ENCODE measurements at places on chromosomes 5 and 9.

DNA sequence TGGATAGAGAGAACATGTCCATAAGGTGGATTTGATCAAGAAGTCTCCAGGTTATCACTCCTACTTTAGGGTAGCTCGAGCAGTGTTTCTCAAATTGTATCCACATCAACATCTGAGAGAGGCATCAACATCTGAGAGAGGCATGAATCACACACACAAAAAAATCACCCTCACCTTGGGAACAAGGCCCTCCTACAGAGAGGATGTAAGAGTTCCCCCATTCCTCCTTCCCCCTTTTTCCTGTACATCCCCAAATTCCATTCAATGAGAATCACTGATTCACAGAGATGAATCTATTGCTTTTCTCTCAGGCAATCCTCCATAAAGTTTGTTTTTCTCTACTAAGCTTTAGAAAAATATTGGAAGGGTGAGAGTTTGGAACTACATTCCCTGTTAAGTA is 233.4 kb upstream of the CDH6 start:
- no peak for DNase-seq

GRCh38 chr9:5336688-5337087 is 3.0 kb downstream of the RLN1 start:
- DNase-seq: no peak

- DNase-seq: peak; percentile 42
Measured at GRCh38 chr9:131503626-131504465, 1.1 kb downstream of the POMT1 start.

DNA sequence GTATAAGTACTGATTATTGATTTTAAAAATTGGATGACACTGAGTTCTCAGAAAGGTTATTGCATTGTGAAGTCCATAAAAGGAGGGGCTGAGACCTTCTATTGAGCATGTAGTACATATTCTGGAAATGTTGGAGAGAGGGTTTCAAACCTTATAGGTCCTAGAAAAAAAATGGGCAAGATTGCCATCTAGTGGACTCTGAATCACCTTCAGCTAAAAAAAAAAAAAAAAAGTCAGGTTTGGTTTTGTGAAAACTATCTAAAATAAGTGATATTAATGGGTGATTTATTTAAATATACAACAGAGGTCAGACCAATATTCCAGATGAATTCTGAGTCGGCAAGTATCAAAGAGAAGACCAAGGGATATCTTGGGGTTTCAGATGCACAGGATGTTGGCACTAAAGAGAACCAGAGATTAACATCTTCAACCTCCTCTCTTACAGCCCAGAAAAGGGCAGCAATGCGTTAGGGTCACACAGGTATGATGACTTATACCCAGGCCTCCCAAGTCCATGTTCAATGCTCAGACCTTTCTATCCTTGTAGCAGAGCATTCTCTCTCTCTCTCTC is 109.8 kb upstream of the NMUR2 start:
- DNase-seq: peak; percentile 33

DNA sequence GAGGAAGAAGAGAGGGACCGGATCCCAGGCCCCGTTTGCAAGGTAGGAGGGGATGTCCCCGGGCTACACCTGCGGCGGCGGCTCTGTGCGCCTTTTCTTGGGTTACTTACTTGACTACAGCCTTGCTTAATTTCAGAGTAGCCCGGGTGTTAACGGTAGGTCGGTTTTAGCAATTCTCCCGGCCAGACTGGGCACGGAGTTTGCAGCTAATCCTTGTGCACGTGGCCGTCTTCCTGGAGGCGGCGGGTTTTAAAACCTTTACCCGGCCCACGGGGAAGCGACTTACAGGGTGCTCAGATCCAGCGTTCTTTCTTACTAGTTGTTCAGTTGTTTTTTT is 313 bp downstream of the BRIX1 start:
- no peak for DNase-seq

GRCh38 chr5:55800924-55801323 is 50.2 kb upstream of the IL31RA start:
- peak; percentile 75 for DNase-seq

- DNase-seq: no peak
Measured at GRCh38 chr5:116365006-116365496, 209.6 kb downstream of the SEMA6A start.

DNA sequence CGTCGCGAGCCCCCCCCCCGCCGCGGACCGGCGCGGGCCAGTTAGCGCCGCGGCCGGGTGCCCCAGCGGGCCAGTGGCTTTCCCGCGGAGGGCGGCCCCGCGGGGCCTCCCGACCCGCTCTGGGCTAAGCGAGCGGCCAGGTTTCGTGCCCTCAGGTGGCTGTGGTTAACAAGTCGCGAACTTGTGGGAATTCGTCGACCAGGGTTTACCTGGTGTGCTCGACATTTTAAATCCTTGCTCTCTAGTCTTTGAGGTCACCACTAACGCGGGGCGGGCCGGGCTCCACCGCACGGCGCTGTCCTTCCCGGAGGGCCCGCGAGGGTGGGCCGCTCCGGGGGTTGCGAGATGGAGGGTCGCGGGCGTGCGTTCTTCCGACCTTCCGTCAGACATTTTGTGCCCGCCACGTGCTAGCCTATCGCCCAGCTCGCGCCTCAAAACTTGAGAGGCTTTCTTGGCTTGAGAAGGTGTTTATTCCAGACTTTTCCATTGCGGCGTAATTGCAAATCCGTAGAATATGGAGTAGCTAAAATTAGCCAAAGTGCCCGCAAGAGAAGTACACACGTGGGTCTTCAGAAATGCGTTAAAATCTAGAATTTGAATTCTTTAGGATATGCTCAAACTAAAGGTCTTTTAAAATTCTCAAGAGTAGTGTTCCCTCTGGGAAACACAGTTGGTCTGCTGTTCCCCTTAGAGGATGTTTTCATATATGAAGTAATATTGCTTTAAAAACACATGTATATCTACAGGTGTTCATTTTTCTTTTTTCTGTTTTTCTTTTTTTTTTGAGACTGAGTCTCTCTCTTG is 2.1 kb downstream of the ANP32B start:
- DNase-seq: peak; percentile 49

GRCh38 chr5:118692811-118693342 is 295.5 kb downstream of the DTWD2 start:
- DNase-seq: no peak

GRCh38 chr5:54007827-54008777 is 302.3 kb downstream of the ARL15 start:
- no peak for DNase-seq

- peak; percentile 21 for DNase-seq
Measured at GRCh38 chr5:17860660-17861315, 226.5 kb downstream of the TAF11L14 start.

- no peak for DNase-seq
Measured at GRCh38 chr9:113504725-113505590, 41.4 kb downstream of the RGS3 start.

GRCh38 chr9:6818292-6818922 is 60.6 kb downstream of the KDM4C start:
- DNase-seq: no peak

DNA sequence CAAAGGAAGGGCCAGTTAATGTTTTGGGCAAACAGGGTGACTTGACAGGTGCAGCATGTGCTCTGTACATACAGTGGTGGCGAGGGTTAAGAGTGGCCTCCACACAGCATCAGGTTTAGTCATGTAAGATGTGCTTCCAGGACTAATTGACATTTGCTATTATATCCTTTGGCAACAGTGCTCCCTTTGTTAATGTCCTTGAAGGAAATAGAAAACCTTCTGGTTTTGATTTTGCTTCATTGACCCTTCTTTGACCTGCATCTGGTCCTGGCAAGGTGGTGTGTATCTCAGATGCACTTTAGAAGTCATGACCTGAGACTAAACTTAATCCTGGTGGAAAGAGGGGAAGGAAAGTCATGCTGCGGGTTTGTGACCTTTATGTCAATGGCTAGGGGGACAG is 440.0 kb downstream of the ENC1 start:
- DNase-seq: no peak

- no peak for DNase-seq
Measured at GRCh38 chr5:643351-643801, 31.2 kb downstream of the CEP72 start.

- no peak for DNase-seq
Measured at GRCh38 chr9:122642226-122642625, 15.2 kb downstream of the OR1B1 start.

DNA sequence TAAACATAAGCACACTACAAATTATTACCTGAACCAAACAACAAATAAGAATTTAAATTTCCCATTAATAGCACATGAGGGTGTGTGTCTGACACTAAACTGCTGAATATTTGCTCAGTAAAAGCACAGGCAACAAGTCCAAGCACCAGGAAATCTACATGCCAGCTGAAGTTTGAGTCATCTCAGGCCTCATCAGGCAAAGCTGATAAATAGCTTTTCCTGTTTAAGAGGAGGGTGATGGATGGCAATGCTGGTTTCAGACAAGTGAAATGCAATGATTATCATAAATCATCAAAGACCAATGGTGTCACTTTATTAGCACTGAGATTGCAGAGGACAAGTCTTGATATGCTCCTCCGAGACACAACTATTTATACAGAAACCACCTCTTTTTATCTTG is 1668.0 kb upstream of the C9orf72 start:
- DNase-seq: no peak

DNA sequence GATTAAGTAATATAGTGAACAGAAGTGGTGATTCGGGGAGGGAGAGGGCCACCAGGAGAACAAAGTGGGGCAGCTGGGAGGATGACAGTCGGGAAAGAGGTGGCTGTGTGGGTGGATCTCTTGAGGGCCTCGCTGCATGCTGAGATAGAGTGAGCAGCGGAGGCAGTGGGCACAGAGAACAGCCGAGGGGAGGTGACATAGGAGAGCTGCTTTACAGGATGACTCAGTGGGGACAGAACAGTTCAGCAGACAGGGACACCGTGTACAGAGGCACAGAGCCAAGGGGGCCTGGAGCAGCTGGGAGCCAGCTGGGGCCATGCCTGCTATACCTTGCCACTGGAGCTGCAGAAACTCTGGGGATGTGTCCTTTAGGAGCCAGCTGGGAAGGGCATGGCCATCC is 273.9 kb downstream of the GADD45G start:
- no peak for DNase-seq

GRCh38 chr9:28610339-28610738 is 1037.1 kb upstream of the C9orf72 start:
- no peak for DNase-seq

DNA sequence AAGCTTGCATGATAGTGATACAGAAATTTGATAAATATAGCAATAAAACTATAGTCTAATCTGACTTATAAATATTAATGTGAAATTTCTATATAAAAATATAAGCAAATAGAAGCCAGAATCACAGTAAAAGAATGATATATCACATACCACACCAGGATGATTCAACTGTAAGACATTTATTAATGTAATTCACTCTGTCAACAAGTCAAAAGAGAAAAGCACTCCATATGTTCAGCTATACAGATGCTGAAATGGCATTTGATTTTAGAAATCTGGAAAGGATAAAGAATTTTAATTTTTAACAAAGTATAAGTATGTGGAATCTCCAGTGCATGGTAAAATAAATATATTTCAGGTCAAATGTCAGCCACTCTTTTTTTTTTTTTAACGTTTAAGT is 372.4 kb downstream of the KCNN2 start:
- DNase-seq: no peak

DNA sequence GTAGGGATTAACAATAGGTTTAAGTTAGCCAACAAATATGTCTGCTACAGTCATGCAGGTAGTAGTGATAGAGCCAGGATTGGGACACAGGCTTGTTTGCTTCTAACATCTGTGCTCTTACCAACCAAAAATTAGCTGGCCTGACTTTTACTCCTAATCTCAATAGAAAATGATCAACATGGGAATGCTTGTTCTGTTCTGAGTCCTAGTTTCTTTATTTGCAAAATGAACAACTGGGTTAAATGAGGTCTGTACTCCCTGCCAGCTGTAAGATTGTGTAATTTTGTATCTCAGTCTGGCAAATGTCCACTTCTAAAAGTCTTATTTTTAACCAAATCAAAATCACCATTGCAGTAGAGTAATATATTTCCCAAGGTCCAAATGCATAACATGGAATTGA is 216.8 kb downstream of the NMUR2 start:
- DNase-seq: no peak

GRCh38 chr5:171392585-171393159 is 5.0 kb downstream of the NPM1 start:
- no peak for DNase-seq

DNA sequence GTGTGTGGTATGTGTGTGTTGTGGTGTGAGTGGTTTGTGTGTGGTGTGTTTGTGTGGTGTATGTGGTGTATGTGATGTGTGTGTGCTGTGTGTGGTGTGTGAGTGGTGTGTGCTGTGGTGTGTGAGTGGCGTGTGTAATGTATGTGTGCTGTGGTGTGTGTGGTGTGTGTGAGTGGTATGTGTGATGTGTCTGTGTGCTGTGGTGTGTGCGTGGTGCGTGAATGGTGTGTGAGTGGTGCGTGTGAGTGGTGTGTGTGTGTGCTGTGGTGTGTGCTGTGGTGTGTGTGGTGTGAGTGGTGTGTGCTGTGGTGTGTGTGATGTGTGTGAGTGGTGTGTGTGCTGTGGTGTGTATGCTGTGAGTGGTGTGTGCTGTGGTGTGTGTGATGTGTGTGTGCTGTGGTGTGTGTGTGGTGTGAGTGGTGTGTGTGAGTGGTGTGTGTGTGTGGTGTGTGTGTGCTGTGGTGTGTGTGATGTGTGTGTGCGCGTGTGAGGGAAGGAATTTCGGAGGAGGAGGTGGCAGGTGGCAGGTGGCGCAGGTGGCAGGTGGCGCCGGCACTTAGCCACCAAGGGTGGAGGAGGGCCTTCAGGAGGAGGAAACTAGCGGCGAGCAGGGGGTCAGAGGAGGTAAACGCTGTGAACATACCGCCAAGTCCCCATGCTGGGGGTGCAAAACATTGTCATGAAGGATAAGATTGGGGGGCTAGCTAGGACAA is 191.8 kb downstream of the MELK start:
- peak; percentile 44 for DNase-seq

- no peak for DNase-seq
Measured at GRCh38 chr5:84372066-84372695, 12.5 kb downstream of the EDIL3 start.

DNA sequence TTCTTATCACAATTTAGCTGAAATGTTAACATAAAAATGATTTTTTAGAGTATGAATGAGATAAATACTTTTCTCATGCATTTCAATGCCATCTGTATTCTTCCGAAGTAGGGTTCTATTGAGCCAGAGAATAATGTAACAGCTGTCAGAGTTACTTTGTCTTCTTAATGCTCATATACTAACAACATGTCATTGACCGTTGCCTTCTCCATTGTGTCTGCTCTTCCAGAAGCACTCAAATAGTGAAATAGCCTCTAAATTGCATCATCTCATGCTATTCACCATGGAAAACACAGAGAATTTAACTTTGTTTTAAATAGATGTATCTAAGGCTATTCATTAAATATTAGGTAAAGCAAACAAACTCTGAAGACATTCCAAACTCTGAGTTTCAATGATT is 1875.9 kb upstream of the CDH9 start:
- no peak for DNase-seq
